ENCODE measurements at places on chromosomes 2 and 18. TPM values are rescaled to one million over a fixed set of nuclear protein-coding genes. Genes with fewer than 3 reads are reported as not detected.

REG1B gene
- total RNA-seq, result not detected

NR4A2 gene
- 0.43 TPM for total RNA-seq

INPP4A gene
- 16.1 TPM for total RNA-seq

MRPS5 gene
- 20.4 TPM for total RNA-seq

LINC00305 gene
- total RNA-seq, result not detected

DNAH7 gene
- 0.11 TPM for total RNA-seq
